Stimulated activated CD4-positive, alpha-beta T cell treated with anti-CD3 and anti-CD28 coated beads, Interleukin-1b, Interleukin-23, amount 100 ng/mL, for 1 hour (primary cell): ENCODE measurements at places on chromosomes 7 and 10.

GRCh38 chr10:86020134-86020533 lies 346.5 kb downstream of the GRID1 start:
- no peak for DNase-seq

DNA sequence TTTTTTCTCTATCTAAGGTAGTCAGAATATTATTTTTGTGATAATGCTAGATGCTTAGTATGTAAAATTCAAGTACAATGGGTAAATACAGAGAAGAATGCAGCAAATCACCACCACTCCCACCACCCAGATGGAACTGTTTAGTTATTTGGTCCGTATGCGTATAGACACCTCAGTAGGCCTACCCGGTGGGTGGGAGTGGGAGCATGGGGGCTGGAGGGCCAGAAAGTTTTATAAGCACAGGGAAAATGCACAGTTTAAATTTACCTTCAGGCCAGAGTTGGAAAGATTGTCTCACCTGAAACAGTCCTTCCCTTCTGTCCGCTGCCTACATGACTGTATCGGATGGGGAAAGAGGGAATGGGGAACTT lies 15.5 kb downstream of the CHST3 start:
- DNase-seq: no peak

GRCh38 chr10:8278099-8278498 lies 223.6 kb downstream of the GATA3 start:
- DNase-seq: no peak

- no peak for DNase-seq
Measured at GRCh38 chr7:4054158-4054557, 627.9 kb upstream of the FOXK1 start.

- DNase-seq: no peak
Measured at GRCh38 chr10:125062914-125063230, 97.5 kb downstream of the CTBP2 start.
